ENCODE measurements at places on chromosomes 5 and 9. TPM values are rescaled to one million over a fixed set of nuclear protein-coding genes. Genes with fewer than 3 reads are reported as not detected.

CD14 gene
- 1.4 TPM for total RNA-seq

DNA sequence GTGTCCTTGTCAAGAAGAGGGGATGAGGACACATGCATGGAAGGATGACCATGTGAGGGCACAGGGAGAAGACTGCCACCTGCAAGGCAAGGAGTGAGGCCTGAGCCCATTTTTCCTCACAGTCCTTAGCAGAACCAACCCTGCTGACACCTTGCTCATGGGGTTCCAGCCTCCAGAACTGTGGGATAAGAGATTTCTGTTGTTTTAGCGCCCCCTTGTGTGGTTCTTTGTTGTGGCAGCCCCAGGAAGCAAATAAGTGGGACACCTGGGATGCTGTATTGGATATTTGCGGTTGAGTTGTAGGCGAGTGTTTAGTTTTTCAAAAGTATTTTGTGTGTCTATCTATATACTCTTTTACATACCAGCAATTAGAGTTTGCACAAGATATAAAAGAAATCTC lies 206.4 kb downstream of the NXNL2 start:
- no peak for DNase-seq
- H3K4me3 ChIP-seq, result no peak overlapping the region
- H3K4me1 ChIP-seq, result peaks cover 10% of the 10 kb centered on the region
- no peak overlapping the region for H3K27ac ChIP-seq

ADAMTS16 gene
- not detected for total RNA-seq

FOXD4L6 gene
- total RNA-seq, result not detected

CTNND2 gene
- total RNA-seq, result 6.3 TPM

ACTBL2 gene
- not detected for total RNA-seq

LCN15 gene
- 0.77 TPM for total RNA-seq

DNA sequence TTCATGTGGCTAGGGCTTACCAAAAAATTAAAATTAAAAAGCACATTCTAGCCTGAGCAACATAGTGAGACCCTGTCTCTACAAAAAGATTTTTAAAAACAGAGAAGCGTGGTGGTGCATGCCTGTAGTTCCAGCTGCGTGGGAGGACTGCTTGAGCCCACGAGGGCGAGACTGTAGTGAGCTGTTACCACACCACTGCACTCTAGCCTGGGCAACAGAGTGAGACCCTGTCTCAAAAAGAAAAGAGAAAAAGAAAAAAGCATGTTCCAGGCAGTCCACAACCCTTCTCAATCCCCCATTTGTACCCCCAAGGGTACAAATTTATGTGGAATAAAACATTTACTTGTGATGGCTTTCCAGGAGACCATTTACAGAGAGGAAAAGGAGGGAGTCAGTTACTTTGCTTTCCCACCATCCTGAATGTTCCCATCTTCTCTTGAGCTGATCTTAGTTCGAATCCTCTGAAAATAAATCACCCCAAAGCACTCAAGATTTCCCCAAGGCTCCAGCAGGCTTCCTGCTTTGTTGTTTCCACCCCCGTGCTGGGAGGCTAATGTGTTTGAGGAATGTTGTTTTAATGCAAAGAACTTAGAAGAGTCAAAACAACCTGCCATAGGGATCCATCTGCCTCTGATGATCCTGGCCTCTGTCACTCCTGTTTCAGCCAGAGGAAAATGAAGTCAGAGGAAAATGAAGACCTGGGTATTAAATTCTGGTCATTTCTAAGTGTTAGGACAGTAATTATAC lies 384.7 kb downstream of the BNC2 start:
- no peaks in the 10 kb centered on the region for H3K36me3 ChIP-seq
- no peak overlapping the region for H3K27ac ChIP-seq
- H3K27me3 ChIP-seq, result no peaks in the 10 kb centered on the region
- H3K4me1 ChIP-seq, result peaks cover 3% of the 10 kb centered on the region

GRCh38 chr5:175892015-175892800 lies 20.8 kb downstream of the CPLX2 start:
- no peak for DNase-seq
- H3K4me1 ChIP-seq, result peaks cover 11% of the 10 kb centered on the region
- H3K27me3 ChIP-seq, result no peaks in the 10 kb centered on the region
- no peak overlapping the region for H3K4me3 ChIP-seq
- no peak overlapping the region for H3K27ac ChIP-seq

All from cardiac muscle cell (in vitro differentiated cells and primary cell).